ENCODE measurements at places on chromosomes 7 and 10. TPM values are rescaled to one million over a fixed set of nuclear protein-coding genes. Genes with fewer than 3 reads are reported as not detected.
A peak's percentile ranks its signal among the peaks of the same experiment; 100 is the strongest.

DNA sequence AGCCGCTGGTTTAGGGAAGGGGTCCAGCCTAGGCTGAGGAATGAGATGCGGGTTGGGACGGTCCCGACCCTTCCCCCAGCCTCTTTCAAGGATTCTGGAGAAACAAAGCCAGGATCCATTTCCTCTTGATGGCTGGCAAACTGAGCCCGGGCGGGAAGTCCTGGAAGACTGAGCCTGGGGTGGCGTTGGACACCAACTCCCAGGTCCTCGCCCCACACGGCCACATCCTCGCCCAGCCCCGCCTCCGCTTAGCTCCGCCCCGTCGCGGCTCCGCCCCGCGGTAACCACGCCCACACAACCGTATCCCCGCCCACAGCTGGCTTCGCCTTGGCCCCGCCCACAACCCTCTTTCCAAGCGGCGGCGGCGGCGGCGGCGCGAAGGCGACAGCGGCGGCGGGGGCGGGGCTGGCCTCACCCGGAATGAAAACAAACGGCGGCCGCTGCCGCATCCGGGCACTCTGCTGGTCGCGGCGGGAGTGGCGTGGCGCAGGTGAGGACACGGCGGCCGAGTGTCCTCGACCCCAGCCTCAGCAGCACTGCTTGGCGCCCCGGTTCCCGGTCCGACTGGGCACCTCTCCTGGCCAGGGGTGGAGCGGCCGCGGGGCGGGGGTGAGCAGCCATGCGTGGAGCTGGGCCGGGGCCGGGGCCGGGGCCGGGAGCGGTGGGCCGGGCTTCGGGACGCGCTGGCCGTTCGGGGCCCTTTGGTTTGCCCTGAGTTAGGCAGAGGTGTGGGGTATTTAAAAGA lies at the start of gene NUB1:
TSS of gene NUB1 (plus strand) at position 456 of the 745 bp plus-strand sequence. CDS start 3,538 bp downstream, outside the sequence.
- DNase-seq = peak; percentile 95

GRCh38 chr7:44289341-44290251 lies 35.8 kb downstream of the CAMK2B start:
- no peak for DNase-seq

DNA sequence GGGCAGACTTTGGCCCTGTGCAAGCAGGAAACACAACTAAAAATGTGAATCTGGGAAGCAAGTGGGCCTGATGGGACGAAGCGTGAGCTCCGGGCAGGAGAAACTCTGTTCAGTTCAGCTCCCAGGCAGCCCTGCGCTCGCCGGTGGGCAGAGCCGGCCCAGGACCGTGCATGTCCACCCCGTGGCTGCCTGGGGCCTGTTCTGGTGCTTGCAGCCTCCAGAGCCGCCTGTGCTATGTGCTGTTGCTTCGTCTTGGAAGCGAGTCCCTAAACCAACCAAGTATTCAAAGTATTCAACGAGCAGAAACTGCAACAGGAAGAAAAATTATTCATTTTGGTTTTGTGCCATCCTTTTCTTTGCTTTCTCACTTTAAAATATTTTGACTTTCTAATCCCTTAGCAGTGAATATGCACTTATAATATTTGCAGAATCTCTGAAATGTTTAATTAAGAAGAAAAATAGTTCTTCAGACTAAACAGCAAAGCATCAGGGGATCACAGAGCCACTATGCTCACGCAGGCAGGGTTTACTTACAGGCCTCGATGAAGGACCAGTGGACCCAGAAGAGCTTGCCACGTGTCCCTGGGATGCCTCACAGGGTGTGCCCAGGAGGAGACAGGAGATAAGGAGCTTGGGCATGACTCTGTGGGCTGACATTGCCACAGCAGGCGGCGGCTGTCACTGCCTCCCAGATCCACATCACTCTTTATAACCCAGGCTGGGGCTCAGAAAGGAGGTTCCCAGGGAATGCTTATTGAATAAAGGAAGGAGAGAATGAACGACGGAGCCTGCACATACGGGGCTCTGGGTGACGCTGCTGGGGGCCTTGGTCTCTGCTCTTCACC lies 45.6 kb downstream of the VIPR2 start:
- DNase-seq = no peak

DNA sequence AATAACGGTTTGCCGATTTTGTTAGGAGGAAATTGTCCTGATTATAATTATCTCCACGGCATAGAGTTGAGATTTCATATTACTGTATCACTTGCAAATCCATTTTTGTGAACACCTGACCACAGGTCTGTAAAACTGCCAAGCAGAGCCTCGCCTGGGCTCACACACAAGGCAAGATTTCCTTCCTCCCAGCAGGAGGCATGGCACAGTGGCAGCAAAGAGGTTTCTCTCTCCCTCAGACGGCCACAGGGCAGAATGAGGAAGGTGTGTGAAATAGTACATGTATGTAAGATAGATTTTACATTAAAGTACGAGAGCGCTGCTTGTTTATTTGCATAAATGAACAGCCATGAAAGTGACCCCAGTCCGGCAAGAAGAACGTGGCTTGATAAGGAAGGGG lies 130.1 kb downstream of the CELF2 start:
- peak; percentile 41 for DNase-seq

GRCh38 chr7:132410385-132410784 lies 165.9 kb downstream of the PLXNA4 start:
- no peak for DNase-seq

GRCh38 chr7:136687693-136688322 lies 180.6 kb upstream of the CHRM2 start:
- no peak for DNase-seq

- DNase-seq = no peak
Observed at GRCh38 chr7:108525327-108525984, 479 bp downstream of the PNPLA8 start.

- DNase-seq = peak; percentile 88
Observed at GRCh38 chr7:102425639-102426267, 7.6 kb upstream of the ORAI2 start.

- no peak for DNase-seq
Observed at GRCh38 chr10:15516256-15517085, 145.4 kb upstream of the FAM171A1 start.

- no peak for DNase-seq
Observed at GRCh38 chr10:49382826-49383225, 13.1 kb downstream of the DRGX start.

GRCh38 chr10:60444494-60445064 lies 54.9 kb upstream of the ANK3 start:
- no peak for DNase-seq

DNA sequence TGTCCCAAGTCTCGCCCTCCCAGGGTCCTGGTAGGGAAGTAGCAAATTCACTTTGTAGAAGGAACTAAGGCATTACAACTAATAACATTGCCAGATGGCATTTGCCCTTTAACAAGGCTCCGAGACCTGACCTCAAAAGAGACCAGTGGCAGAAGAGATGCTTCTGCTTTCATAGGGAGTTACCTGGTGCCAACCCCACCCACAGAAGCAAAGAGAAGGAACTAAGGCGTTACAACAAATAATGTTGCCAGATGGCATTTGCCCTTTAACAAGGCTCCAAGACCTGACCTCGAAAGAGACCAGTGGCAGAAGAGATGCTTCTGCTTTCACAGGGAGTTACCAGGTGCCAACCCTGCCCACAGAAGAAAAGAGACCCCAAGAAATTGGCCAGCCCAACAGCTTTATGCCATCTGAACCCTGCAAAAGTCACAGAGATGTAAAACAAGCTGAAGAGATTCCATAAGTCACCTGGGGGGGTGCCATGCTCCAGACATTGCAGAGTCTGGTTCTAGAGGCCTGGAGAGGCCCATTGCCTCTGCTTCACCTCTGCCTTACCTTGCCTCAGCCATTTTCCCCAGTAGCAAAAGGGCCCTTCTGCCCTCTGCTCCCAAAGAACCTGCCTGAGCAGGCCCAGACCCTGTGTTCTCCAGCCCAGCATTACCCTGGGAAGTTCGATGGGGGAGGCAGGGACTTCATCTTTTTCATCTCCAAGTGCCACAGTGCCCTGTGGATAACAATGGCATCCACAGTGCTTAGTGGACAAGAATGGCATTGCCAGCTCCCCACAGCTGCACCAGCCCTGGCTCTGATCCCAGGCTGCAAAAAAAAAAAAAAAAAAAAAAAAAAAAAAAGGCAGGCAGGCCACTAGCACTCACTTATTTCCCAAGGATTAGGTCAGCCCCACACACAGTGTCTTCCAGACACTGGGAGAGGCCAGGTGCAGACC lies 179.5 kb upstream of the PLXNA4 start:
- DNase-seq = no peak

DNA sequence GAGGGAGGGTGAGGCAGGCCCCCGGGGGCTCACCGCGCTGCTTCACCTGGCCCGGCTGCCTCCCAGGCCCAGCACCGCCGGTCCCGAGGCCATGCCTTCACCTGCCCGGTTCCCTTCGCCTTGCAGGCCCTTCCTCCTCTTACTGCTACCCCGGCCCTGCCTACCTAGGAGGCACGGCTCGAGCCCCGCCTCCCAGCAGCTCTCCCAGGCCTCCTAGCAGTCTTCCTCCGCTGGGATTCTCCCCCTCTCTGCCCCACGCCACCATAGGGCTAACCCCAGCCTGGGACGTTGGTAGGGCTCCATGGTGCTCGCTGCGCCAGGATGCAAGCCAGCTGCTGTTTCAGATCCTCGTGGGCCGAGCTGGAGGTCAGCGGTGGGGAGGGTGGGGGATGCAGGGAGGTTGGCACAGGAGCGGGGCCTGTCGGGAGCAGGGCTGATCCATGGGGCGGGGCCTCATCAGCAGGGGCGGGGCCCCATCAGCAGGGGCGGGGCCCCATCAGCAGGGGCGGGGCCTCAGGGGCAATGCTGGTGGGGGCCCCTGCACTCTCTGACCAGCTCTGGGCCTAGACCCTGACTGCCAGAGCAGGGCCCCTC lies 63.3 kb downstream of the RASGEF1A start:
- peak; percentile 30 for DNase-seq

- DNase-seq = no peak
Observed at GRCh38 chr10:23535381-23535780, 96.5 kb downstream of the OTUD1 start.

DNA sequence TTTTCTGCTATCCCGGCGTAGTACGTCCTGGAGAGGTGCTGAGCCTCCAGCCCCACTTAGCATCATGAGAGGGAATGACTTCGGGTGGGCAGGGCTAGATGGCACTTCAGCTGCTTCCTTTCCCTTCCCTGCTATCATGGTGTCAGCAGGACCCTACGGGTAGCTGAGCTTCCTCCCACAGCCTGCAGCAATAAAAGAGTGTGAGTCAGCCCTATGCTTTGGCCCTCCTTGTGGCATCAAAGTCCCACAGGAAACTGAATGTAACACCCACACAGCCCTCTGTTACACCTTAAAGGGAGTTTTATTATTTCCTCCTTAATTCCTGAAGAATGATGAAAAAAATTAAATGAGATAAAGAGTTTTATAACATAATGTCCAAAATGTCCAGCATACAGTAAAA lies 458.1 kb downstream of the RPS24 start:
- DNase-seq = no peak

DNA sequence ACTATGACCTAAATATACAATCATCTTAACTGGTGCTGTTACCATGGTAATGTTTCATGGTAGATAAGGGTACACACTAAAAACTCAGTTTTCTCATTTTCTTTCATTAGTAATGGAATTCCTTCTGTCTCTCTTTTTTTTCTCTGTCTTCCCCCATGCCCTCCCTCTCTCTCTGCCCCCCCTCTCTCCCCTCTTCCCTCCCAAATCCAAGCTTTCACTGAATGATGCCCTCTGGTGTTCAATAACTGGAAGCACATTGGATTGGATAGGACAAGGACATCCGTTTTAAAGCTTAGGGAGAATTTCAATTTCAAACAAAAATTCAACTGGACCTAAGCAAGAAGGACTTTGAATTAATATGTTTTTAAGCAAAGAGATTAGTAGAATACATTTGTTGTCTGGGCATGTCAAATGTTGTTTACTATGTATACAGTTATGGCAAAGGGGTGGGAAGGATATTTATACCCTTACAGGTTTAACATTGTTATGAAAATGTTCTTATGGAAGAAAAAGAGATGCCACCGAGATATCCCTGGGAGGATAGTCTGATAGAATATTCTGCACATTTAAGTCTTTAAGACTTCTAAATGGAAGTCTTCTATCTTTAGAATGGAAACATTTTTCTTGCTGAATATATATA lies 6.1 kb downstream of the CHRM2 start:
- DNase-seq = no peak

DNA sequence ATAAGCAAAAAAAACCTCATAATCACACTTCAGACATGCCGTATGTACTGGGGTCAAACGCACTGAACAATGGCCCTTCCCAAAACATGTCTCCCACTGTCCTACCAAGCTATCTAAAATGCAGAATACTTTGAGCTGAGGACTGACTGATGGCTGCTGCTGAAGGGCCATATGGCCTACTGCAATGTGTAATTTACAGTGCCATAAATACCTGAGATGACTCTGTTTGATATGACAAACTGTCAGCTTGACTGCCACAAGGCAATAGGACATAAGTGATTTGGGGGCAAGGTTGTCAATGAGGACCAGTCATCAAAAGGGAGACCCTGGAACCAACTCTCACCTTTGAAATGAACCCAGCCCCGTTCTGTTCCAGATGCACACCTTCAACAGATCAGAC lies 187.4 kb upstream of the FRMD4A start:
- no peak for DNase-seq

DNA sequence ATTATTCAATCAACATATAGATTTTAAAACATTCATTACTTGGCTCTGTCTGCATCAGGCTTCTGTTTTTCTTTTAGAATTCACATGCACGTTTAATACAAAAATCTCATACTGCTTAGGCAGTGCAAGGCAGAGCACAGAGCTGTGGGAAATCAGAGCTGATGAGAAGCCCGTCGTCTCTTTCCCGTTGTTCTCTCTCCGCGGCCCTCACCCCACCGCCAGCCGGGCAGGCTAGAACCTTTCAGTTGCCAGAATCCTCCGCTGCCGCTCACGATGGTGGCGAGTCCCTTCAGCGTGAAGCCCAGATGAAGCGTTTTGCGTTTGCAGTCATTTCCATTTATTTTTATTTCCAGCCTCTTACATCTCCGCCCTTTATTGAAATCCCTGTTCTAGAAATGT lies 648.2 kb downstream of the SDK1 start:
- DNase-seq = no peak

DNA sequence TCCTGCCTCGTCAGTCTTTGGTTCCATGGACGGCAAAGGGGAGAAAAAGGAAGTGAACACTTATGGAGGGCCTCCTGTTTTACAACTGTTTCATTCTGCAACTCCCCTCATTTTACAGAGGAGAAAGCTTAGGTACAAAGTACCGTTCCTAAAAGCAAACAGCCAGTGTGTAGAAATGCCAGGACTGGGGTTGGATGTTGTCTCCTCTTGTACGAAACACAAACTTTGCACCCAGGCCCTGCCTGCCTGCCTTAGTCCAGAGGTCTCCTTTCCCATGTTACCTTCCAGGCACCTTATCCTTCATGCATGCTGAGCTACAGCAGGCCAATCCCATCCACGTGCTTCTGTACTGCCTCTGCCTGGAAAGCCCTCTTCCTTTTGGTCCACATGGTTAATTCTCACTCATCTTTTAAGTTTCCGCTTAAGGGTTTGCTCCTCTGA lies 86.0 kb downstream of the ICA1 start:
- no peak for DNase-seq

Gene INPP5A
- total RNA-seq = 9.3 TPM

Gene LIPK
- total RNA-seq = not detected

Gene AOC1
- total RNA-seq = not detected

Gene ANKRD30A
- not detected for total RNA-seq

Gene ANXA8
- total RNA-seq = 0.78 TPM

Gene GPER1
- not detected for total RNA-seq

Gene ADARB2
- total RNA-seq = 3.0 TPM

Gene DLX6
- total RNA-seq = not detected

Gene ITIH5
- not detected for total RNA-seq

Gene OR2A12
- not detected for total RNA-seq

Gene NPC1L1
- total RNA-seq = not detected

Gene EGR2
- 4.8 TPM for total RNA-seq

Gene PTN
- total RNA-seq = not detected
